ENCODE measurements at places on chromosomes 11 and 22.

GRCh38 chr11:17687946-17688670 lies 31.3 kb upstream of the MYOD1 start:
- no peak for DNase-seq

DNA sequence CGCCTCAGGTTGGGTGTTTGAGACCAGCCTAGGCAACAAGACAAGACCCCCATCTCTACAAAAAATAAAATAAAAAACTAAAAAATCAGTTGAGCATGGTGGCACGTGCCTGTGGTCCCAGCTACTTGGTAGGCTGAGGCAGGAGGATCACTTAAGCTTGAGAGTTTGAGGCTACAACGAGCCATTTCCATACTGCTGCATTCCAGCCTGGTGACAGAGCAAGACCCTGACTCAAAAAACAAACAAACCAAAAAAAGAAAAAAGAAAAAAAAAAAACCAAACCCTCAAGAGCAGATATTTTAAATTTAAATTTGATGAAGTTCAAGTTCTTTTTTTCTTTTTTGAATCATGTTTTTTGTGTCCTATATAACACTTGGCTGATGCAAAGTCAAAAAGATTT lies 7.2 kb upstream of the CCDC83 start:
- no peak for DNase-seq

DNA sequence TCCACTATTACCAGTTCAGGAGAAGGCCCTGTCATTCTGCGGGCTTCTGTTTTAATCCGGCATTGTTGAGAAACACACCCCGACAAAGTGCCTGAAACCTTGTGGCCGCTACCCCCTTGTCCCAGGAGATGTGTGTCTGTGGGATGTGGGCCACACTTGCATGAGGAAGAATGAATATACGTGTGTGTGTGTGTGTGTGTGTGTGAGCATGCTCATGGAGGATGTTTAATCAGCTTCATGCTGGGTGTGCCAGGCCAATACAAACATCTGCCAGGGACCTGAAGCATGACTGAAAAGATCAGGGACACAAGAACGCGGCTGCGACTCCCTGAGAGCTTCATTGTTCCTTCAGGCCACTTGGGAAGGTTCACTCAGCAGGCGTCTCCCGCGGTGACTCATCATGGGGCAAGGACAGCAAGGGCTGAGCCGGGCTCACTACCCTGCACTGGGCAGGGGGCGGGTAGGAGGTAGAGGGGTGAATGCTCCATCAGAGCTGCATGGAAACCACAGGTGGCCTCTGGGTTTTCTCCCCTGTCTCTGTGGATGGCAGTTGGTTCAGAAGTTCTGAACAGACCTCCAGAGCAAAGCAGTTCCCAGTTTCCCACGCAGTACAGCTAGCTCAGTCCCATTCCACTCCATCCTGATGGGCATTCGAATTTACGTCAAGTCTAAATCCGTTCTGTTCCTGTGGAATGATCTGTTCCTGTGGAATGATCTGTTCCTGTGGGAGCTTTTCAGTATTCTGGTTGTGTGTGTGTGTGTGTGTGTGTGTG lies 7.0 kb upstream of the MALAT1 start:
- DNase-seq: peak; percentile 74

- no peak for DNase-seq
Observed at GRCh38 chr22:17477391-17477833, 85.9 kb upstream of the SLC25A18 start.

DNA sequence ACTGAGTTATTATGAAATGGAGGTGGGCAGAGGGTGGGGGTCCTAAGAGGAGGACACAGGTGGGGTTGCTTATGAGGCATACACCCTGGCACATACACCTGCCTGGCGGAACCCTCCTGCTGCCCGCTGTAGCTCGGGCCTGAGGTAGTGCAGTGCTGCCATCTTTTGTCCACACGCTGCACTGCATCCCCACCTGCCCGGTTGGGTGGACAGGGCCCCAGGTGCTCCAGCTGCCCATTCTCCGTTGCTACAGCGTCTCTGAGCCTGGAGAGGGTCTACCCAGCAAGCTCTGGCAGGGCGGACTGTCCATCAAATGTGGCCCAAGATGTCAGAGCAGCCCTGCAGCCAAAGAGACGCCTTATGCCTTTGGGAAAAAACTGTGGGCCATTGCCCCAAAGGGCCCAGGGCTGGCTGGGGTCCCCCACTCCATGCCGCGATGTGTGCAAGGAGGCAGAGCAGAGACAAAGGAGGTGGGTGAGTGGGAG lies 131.2 kb downstream of the BUD13 start:
- no peak for DNase-seq

- no peak for DNase-seq
Observed at GRCh38 chr11:128551611-128552335, 35.6 kb downstream of the ETS1 start.

- no peak for DNase-seq
Observed at GRCh38 chr11:113764527-113765219, 8.8 kb downstream of the ZW10 start.

DNA sequence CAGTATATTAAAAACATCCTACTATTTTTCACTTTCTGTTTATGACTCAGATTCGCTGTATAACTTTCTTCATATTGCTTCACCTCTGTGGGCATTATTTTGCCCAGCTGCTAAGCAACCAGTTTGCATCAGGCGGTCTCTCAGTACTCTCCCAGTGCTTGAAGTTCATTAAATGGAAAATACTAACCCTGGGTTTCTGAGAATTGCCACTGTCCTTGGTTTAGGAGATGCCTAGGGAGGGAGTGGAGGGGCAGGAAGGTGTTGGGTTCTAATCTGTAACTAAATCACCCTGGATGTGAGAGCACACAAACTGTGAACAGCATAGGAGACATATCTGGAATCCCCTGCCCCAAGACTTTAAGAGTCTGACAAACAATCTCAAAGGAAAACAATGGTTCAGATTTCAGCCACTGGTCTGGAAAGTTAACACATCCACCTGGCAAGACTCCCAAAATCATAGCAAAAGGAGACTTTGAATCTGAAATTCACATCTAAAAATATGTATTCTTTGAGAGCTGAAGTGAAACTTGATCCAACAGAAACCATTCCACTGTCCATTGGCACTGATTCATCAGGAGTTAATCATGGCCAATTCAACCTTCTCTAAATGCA lies 540.0 kb downstream of the SOX6 start:
- no peak for DNase-seq

DNA sequence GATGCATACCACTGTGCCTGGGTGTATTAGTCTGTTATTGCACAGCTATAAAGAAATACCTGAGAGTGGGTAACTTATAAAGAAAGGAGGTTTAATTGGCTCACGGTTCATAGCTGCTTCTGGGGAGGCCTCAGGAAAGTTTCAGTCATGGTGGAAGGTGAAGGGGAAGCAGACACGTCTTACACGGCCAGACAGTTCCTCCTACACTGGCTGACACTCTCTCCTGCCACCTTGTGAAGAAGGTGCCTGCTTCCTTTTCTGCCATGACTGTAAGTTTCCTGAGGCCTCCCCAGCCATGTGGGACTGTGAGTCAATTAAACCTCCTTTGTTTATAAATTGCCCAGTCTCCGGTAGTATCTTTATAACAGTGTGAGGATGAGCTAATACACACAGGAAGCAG lies 33.6 kb upstream of the CD81 start:
- no peak for DNase-seq

GRCh38 chr22:24384131-24384530 lies 43.3 kb upstream of the ADORA2A start:
- no peak for DNase-seq

DNA sequence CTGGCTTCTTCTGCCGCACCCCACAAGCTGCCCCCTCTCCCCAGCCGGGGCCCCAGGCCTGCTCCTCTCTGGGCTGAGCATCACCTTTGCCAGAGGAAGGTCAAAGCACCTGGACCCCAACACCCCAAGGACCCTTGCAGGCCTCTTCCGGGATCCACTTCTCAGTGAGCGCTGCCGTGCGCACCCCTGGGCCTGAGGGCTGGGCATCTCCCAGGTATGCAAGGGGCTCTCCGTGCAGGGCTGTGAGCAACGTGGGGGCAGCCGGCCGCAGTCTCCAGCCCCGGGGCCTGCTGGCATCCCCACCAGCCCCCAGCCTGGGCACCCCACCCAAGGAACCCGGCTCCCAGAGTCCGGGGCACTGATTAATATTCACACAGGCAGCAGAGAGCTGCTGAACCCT lies 64.0 kb downstream of the BRD1 start:
- no peak for DNase-seq

DNA sequence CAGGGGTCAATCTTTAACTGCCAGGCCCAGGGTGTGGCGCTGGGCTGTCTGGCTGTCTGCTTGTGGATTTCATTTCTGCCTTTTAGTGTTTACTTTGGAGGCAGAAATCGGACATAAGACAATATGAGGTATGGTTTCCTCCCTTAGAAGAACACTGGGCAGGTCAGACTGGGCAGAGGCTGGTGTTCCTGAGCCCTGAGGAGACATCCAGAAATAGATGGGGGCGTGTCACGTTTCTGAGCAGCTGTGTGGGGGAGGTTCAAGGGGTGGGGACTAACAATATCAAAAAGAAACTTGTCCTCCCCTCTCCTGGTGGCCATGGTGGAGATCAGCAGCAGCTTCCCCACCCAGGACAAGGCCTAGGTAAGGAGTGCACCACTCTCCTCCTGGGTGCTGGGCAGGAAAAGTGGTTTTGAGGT lies at the start of gene ART1:
Gene ART1 (plus strand): TSS at position 312 of the 419 bp plus-strand sequence. CDS start 14,086 bp downstream, outside the sequence.
- no peak for DNase-seq

GRCh38 chr11:14380947-14381561 lies 22.1 kb upstream of the RRAS2 start:
- DNase-seq: peak; percentile 32

- no peak for DNase-seq
Observed at GRCh38 chr22:25402501-25403283, 161.8 kb upstream of the GRK3 start.

GRCh38 chr11:119509969-119510401 lies 87.0 kb upstream of the THY1 start:
- DNase-seq: no peak

DNA sequence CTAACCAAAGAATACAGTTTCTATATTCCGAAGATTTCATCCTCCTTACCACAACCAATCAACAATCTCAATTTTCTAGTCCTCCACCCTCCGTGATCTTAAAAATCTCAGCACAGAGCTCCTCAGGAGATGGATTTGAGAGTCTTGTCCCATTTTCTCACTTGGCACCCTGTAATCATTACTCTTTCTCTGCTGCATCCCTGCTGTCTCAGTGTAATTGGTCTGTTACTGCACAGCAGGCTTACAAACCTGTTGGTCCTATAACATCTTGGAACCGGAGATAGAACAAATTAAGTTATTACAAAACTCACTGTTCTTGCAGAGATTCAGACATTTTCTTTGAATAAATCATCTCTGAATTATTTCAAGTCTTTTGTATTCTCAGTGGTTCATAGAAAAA lies 1227.2 kb downstream of the JRKL start:
- DNase-seq: no peak

DNA sequence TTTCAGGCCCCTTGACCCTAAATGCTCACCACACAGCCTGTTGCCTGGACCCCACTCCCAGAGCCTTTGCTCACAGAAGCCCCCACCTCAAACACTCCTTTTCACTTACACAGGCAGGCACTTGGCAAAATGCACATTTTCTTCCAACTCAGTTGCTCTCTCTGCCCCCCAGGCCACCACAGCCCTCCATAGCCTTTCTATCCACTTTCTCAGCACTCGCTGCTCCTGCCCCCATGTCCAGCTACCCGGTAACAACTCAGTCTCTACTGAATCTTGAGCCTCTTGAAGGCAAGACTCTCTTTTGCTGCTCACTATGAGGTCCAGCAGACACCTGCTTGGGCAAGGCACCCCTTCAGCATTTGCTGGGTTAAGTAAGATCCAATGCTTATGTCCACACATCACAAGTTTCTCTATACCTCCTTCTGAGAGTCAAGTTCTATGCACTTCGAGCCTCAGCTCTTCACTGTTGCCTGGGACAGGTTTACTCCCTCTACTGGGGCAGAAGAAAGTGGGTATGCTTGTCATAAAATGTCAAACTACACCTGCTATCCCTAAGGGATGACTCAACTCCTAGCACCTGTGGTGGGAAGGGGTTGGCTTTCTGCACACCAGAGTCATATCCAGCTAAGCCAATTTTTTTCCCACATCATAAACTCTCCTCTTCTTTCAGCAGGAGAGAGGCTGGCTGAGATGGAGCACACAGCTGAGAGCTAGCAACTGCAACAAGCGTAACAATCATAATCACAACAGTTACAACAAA lies 36.9 kb downstream of the MORC2 start:
- DNase-seq: no peak

DNA sequence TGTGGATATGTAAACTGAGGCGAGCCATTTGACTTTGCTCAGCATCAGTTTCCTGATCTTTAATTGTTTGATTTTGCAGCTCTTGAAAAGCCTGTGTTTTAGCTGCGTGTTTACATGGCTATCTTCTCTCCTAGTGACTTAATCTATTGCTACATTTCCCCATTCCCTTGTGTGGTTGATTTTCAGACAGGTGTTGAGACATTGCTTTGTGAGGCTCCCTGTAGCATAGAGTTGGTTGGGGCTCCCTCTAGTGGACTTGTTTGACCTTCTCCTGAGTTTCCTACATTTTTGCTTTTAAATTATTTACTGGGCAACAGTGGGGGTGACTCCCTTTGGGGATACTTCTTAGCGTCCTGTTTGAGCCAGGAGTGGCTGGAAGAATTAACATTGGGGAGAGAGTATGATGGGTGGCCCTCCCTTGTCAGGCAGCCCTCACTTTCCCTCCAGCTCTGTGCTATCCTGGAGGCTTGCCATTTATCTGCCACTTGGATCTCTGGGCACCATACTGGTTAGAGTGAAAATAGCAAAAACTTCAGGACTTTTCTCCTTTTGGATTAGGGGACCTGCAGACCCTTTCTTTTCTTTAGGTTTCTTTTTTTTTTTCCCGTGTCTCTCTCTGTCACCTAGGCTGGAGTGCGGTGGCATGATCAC lies 9.2 kb upstream of the CBL start:
- DNase-seq: peak; percentile 38

GRCh38 chr22:44293876-44294275 lies 18.9 kb downstream of the SHISAL1 start:
- DNase-seq: no peak

DNA sequence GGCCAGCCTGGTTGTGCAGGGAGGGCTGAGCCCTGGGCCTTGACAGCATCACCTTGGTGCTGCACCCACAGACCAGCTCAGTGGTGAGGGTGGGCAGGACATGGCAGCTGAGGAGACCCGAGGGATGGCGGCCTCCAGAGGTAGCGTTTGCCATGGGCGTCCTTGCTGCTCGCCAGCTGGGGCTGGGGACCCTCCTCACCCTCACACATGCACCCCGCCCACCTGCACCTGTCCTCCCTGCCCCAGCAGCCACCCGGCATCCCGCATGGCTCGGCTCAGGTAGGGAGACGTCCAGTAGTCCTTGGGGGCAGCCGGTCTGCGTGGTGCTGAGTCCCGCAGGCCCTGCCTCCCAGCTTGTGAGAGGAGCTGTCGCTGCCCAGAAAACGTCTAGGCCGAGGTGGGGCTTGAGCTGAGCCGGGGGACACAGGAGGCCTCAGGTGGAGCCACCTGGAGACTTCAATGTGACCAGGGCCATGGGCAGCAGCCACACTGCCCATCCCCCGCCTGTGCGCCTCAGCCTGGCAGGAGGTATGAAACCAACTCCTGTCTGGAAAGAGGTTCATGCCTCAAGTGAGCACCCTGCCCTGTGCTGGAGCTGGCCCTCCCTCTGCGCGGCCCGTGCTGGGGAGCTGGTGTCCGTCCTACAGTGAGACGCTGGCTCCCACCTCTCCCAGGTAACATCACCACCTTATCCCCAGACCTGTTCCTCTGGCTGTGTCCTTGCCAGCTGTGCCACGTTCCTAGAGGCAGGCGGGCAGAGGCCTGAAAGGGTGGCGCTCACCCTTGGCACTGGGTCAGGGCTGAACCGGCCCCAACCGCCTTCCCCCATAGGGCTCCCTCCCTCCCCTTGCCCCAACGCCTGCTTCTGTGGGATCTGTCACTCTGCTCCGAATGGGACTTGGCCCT lies 3.3 kb upstream of the TRABD start:
- DNase-seq: no peak
